ENCODE measurements at places on chromosomes 5 and 9.

DNA sequence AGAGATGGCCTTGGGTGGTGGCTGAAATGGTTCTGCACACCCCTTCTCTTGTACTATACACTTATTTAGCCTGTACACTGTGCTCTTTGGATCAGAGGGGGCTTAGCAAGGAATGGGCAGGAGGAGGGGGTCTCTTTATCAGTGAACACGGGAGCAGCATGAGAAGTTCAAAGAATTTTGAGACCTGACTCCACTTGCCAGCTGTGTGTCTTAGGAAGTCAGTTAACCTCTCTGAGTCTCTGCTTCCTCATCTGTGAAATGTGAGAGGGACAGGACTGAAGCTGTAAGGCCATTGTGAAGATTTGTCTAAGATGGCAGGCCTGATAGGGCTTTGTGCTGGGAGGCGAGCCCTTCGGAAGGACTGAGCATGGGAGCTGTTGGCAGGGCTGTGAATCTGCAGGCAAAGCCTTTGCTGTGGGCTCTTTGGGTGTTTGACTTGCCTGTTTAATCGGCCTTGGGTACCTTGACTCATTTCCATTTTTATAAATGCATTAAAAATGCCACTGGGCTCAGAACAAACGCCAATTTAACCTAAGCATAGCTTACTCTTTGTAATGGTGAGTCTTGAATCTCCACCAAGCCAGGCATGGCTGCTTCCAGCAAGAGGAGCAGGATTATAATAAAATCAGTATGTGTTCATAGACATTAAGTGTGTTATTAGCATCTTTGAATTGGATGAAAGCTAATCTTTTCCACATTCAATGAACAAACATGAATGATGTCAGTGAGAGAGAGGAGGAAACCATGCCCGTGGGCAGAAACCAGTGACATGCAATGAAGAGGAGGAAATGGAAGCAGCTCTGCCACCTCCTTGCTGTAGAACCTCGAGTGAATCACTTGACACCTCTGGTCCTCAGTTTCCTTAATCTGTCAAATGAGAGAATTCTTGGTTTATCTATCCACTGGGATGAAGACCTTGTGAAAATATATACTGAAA lies 89.4 kb downstream of the MACROH2A1 start:
- DNase-seq = no peak

DNA sequence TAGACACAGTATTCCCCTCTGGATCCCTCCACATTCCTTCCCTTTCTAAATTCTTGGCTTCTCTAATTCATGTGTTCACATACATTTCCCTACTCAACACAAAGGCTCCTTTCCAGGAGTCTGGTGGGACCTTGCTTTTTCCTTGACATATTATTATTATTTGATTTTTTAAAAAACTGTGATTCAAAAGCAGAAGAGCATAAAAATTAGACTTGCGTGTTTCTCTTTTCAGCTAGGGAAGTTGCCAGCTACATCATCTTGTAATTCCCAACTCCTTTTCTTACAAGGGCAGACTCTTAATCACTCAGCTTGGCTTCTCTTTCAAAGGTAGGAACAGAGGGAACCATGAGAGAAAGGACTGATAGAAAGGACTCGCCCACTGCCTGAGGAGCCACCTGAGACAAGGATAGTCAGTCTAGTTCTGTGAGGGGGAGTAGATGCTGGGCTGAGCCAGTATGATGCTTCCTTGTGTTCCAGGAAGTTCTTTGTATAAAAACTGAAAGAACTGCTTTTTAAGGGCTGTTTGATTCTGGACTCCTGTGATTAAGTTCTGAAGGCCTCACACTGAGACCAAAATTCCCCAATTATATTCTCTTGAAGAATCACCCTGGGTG lies 51.0 kb upstream of the DPYSL3 start:
- DNase-seq = no peak

- DNase-seq = no peak
These were observed 73.7 kb downstream of the GTF3C4 start for GRCh38 chr9:132743931-132744479.

- DNase-seq = no peak
These were observed 26.3 kb downstream of the STC2 start for GRCh38 chr5:173301695-173302545.

- DNase-seq = no peak
These were observed 861 bp downstream of the PCDHGB5 start for GRCh38 chr5:141398608-141399007.

DNA sequence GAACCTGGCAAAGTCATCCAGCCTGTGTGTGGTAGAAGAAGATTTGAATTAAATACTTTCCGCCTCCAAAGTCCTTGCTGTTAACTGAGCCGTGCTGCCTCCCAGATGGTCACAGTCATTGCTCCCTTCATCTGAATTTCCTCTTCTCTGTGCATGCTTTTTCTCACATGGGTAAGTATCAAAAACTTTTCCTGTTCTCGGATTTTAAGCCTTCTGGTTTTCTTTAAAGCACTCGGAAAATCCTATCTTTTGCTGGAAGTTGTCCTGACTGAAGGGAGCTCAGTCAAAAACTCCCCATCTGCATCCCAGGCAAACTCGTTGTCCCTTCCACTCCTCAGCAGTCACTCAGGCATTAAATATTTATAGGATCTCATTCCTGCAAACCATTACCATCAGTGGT lies 290.0 kb upstream of the PIK3R1 start:
- DNase-seq = no peak

GRCh38 chr9:98627296-98627695 lies 81.4 kb downstream of the GABBR2 start:
- DNase-seq = no peak

- DNase-seq = no peak
These were observed 1680.3 kb downstream of the MAT2B start for GRCh38 chr5:165185716-165186115.

DNA sequence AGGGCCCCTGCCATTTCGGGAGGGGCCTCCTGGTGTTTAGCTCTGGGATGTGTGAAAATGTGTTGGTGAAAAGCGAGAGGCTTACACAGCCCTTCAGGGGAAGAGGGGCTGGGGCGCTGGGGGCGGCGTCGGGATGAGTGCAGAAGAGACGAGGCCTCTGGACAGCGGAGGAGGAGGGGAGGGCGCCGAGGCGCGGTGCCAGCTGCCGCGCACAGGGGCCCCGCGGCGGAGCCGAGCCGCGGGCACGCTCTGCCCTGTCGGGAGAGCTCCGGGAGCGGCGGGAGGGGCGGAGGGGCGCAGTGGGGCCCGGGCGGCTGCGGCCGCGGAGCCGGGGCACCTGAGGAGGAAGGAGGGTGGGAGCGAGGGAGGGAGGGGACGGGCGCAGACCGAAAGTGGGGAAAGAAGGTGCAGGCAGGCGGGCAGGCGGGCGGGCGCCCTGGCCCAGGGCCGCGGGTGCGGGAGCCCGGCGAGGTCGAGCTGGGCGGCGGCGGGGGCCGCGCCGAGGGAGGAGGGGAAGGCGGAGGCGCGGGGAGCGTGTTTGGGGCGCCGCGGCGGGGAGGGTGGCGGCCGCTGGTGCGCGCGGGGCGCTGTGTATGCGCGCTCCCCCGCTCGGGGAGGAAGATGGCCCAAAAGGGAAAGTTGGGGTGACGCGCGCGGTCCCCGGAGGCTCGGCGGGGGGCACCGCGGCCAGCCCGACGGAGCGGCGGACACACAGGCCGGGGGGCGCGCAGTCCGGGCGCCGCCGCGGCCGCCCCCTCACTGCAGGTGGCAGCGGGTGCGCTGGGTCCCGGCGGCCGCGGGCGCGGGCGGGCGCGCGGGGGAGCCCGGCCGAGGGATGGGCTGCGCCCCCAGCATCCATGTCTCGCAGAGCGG lies at the start of gene PDE8B:
TSS of gene PDE8B (plus strand) at position 590 of the 873 bp plus-strand sequence. CDS start at position 836, 246 bp downstream.
- no peak for DNase-seq

GRCh38 chr5:139676951-139677735 lies 29.0 kb downstream of the CXXC5 start:
- no peak for DNase-seq

GRCh38 chr5:169182797-169183196 lies 118.1 kb downstream of the SLIT3 start:
- DNase-seq = no peak

Measured in stimulated activated CD4-positive, alpha-beta T cell treated with anti-CD3 and anti-CD28 coated beads, Interleukin-12 subunit alpha, Interleukin-12 subunit beta, amount 100 ng/mL, for 24 hours (primary cell).